ENCODE measurements at places on chromosomes 7 and 10.

- DNase-seq, result no peak
- H3K4me1 ChIP-seq, result no peaks in the 10 kb centered on the region
- H3K27ac ChIP-seq, result no peak overlapping the region
- H3K4me3 ChIP-seq, result no peak overlapping the region
- no peaks in the 10 kb centered on the region for H3K27me3 ChIP-seq
Measured at GRCh38 chr10:114157912-114158311, 16.1 kb downstream of the CCDC186 start.

DNA sequence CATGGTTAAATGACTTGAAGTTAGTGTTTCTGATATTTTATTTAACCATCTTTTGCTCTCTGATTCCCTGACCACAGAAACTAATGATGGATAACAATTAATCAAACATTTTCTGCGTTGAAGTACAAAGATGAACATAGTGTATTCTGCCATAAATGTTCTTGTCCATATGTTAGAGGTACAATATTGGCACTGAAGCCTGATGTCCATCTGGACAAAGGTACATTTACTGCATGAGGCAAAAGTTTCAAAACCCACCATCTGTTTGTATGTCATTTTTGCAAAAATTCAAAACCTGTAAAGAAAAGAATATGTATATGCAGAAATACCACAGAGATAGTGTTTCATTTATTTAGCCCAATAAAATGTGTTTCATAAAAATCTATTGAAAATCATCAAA lies 861.5 kb downstream of the ANKRD7 start:
- H3K27me3 ChIP-seq, result no peaks in the 10 kb centered on the region
- no peaks in the 10 kb centered on the region for H3K4me1 ChIP-seq
- H3K4me3 ChIP-seq, result no peak overlapping the region
- no peak overlapping the region for H3K27ac ChIP-seq
- H3K36me3 ChIP-seq, result no peaks in the 10 kb centered on the region

GRCh38 chr10:20891338-20891714 lies 5.8 kb downstream of the NEBL start:
- H3K36me3 ChIP-seq, result no peaks in the 10 kb centered on the region
- H3K27ac ChIP-seq, result no peak overlapping the region

- no peaks in the 10 kb centered on the region for H3K4me1 ChIP-seq
- no peaks in the 10 kb centered on the region for H3K27me3 ChIP-seq
Measured at GRCh38 chr7:32948202-32948601, 9.0 kb upstream of the FKBP9 start.

GRCh38 chr10:107031931-107032699 lies 132.4 kb downstream of the SORCS1 start:
- no peaks in the 10 kb centered on the region for H3K27me3 ChIP-seq
- no peaks in the 10 kb centered on the region for H3K4me1 ChIP-seq
- H3K27ac ChIP-seq, result no peak overlapping the region
- H3K4me3 ChIP-seq, result no peak overlapping the region
- no peak for DNase-seq
- no peaks in the 10 kb centered on the region for H3K36me3 ChIP-seq

GRCh38 chr10:132100556-132101349 lies 35.0 kb downstream of the JAKMIP3 start:
- H3K4me1 ChIP-seq, result no peaks in the 10 kb centered on the region
- H3K36me3 ChIP-seq, result no peaks in the 10 kb centered on the region
- H3K4me3 ChIP-seq, result no peak overlapping the region
- H3K27me3 ChIP-seq, result no peaks in the 10 kb centered on the region
- H3K27ac ChIP-seq, result no peak overlapping the region

DNA sequence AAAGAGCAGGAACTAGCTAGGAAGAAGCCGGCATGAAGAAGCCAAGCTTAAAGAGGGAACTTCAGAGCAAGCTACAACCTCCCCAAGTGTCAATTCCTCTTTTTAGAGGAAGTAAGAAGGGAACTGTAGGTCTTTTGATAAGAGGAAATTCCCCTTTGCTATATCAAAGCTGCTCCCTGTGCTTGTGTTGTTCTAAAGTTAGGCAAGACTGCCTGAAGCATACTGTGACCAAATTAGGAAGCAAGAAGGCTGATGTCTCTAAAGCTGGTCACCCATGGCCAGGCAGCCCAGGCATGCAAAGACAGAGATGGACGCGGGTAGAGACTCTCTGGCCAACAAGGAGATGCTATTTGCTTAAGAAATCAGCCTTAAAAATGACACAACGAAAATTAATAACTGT lies 87.9 kb downstream of the RNF216 start:
- no peaks in the 10 kb centered on the region for H3K36me3 ChIP-seq
- DNase-seq, result no peak
- peaks cover 72% of the 10 kb centered on the region for H3K4me1 ChIP-seq
- H3K27me3 ChIP-seq, result no peaks in the 10 kb centered on the region
- peak overlapping the region; percentile 55 for H3K4me3 ChIP-seq
